ENCODE measurements at places on chromosomes 13 and 19. TPM values are rescaled to one million over a fixed set of nuclear protein-coding genes. Genes with fewer than 3 reads are reported as not detected.

The PRR20A gene
- polyA plus RNA-seq, result not detected

The PLPP2 gene
- polyA plus RNA-seq, result 1.6 TPM

The SPRED3 gene
- 3.9 TPM for polyA plus RNA-seq

The ZNF575 gene
- polyA plus RNA-seq, result 4.0 TPM

The CCDC169 gene
- polyA plus RNA-seq, result 3.0 TPM

The TEX26 gene
- 0.12 TPM for polyA plus RNA-seq
